CD4-positive, alpha-beta T cell treated with Interleukin-21 for 1 hour (primary cell): ENCODE measurements at places on chromosomes 16 and 17.
A peak's percentile ranks its signal among the peaks of the same experiment; 100 is the strongest.

- DNase-seq, result peak; percentile 61
These were observed 105.2 kb downstream of the RPTOR start for GRCh38 chr17:80649672-80650330.

GRCh38 chr17:410543-411401 is 58.2 kb upstream of the RPH3AL start:
- DNase-seq, result peak; percentile 83

DNA sequence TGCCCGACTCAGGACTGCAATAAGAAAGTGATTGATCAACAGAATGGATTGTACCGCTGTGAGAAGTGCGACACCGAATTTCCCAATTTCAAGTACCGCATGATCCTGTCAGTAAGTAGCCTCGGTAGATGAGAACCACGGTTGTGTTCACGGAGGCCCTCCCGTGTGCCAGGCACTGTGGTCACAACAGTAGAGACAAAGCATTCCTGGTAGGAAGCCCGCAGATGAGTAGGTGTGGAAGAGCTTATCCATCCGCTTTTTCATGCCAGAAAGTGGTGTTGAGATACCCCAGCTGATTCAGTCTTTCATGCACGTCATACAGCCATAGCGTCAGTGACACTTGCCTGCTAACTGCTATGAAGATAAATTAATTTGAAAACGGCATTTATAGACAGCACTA is 58.9 kb downstream of the RPA1 start:
- DNase-seq, result no peak

DNA sequence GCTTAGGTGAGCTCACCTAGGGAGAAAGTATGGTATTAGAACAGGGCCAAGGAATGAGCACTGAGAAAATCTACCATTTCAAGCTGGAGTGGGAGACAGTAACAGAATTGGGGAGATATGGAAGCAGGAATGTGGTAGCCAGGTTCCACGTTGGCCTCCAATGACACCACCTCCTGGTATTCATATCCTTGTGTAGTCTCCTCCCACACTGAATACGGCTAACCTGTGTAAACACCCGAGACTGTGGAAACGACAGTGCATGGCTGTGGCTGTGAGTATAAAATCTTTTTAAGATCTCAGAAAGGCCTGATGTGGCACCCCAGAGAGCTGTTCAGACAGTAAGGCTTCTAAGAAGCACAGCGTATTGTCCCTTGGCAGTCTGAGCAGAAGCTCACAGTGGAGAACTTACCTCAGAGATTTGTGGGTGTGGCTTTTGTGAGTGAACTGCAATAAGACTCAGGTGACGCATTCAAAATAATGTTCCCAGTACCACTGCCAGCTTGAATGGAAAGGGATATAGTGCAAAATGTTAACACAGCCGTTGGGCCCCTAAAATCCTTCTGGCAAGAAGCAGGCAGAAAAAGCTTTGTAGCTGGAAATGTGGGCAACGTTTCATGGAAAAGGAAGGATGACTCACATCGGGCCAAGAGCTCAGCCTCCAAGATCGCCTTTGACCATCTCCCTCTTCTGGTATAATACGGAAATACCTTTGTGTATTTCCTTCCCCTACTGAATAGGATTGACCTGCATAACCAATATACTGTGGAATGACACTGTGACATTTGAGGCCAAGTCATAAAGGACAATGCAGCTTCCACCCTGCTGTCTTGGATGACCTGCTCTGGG is 14.4 kb downstream of the SDR42E1 start:
- no peak for DNase-seq
